ENCODE measurements at places on chromosomes 16 and 17. TPM values are rescaled to one million over a fixed set of nuclear protein-coding genes. Genes with fewer than 3 reads are reported as not detected.
A peak's percentile ranks its signal among the peaks of the same experiment; 100 is the strongest.

- peaks cover 16% of the 10 kb centered on the region for H3K4me1 ChIP-seq
- no peak overlapping the region for H3K4me3 ChIP-seq
- H3K27ac ChIP-seq: no peak overlapping the region
- no peaks in the 10 kb centered on the region for H3K27me3 ChIP-seq
- no peaks in the 10 kb centered on the region for H3K36me3 ChIP-seq
- DNase-seq: no peak
Observed at GRCh38 chr16:12760819-12761611, 42.7 kb downstream of the CPPED1 start.

DNA sequence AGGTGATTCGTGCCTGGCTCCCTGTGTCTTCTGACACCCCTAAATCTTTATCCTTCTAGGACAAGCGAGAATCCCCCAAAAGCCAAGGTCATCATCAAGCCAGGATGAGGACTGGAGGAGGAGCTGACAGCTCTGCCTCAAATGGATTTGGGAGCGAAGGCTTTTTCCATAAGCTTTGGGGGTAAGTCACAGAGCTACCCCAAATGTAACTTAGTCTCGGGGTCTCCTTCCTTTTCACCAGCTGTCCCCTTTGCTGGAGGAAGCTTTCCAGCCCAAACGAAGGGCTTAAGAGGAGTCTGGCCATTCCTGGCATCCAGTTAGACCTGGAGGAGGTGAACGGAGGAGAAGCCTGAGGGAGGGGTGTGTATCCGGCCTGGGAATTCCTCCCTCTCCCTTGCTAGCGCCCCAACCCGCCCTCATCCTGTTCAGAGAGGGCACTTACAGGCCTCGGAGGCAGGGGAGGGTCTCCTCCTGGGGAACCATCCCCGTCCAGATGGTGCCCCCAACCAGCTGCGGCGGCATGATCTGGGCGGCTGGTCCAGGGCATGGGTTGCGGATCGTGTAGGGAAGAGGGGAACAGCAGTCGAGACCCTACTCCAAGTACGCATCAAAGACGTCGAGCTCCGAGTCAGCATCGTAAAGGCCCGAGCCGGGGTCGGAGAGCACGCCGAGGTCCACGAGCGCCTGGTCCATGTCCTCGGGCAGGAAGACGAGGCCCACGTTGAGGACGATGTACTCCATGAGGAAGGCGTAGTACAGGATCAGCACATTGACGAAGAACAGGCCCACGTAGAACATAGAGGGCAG is 938 bp downstream of the DEXI start:
- H3K36me3 ChIP-seq: no peaks in the 10 kb centered on the region
- H3K4me1 ChIP-seq: peaks cover 76% of the 10 kb centered on the region
- DNase-seq: no peak
- H3K27ac ChIP-seq: peak overlapping the region; percentile 76

DNA sequence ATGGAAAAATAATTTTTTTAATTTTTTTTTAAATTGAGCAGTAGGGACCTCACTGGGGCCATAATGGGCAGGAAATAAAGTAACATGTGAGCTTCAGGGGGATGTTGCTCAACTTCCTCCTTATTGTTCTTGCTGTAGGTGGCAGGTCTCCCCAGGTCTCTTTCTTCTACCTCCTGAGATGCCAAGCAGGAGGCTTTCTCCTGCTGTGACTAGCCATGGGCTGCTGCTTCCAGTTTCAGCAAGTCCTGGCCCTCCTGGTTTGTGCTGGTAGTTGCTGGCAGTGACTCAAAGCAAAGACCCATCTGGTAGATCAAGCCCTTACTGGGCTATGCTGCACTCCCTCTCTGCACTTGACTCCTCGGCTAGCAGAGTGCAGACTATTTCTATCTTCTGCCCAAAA is 2.3 kb downstream of the DPEP2NB start:
- H3K4me3 ChIP-seq: no peak overlapping the region
- H3K4me1 ChIP-seq: peaks cover 9% of the 10 kb centered on the region
- no peaks in the 10 kb centered on the region for H3K36me3 ChIP-seq
- DNase-seq: no peak
- H3K27me3 ChIP-seq: no peaks in the 10 kb centered on the region
- no peak overlapping the region for H3K27ac ChIP-seq

OMG gene
- 12.4 TPM for total RNA-seq

GRCh38 chr16:72481419-72481818 is 309.5 kb upstream of the PMFBP1 start:
- H3K4me1 ChIP-seq: no peaks in the 10 kb centered on the region
- H3K4me3 ChIP-seq: no peak overlapping the region
- DNase-seq: no peak
- no peak overlapping the region for H3K27ac ChIP-seq

OR1A2 gene
- not detected for total RNA-seq

- H3K27ac ChIP-seq: no peak overlapping the region
- no peak overlapping the region for H3K4me3 ChIP-seq
- H3K36me3 ChIP-seq: no peaks in the 10 kb centered on the region
- no peak for DNase-seq
- no peaks in the 10 kb centered on the region for H3K27me3 ChIP-seq
Observed at GRCh38 chr17:49633762-49634484, 44.0 kb downstream of the SPOP start.

DNA sequence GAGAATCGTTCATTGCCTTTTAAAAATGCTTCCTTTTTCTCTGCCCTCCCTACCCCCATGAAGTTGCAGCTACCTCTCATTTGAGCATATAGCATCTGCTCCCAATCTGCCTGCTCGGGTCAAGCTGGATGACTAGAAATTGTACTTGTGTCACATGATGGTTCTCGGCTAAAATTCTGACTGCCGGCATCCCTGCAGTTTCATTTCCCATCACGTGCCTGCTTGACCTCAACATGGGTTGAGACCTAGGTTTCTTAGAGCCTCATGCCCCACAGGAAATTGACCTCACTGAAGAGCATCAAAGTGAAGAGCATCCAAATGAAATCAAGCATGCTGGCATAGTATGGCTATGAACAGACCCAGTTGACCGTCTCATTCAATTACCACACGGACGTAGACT is 581.6 kb upstream of the PSMD7 start:
- no peaks in the 10 kb centered on the region for H3K27me3 ChIP-seq
- H3K4me1 ChIP-seq: no peaks in the 10 kb centered on the region
- no peaks in the 10 kb centered on the region for H3K36me3 ChIP-seq
- H3K27ac ChIP-seq: no peak overlapping the region
- no peak overlapping the region for H3K4me3 ChIP-seq

BBS2 gene
- total RNA-seq: 42.2 TPM
